Naive thymus-derived CD4-positive, alpha-beta T cell (primary cell): ENCODE measurements at places on chromosomes 2 and 18.

GRCh38 chr2:176555112-176555511 is 285.9 kb downstream of the MTX2 start:
- no peak for DNase-seq

DNA sequence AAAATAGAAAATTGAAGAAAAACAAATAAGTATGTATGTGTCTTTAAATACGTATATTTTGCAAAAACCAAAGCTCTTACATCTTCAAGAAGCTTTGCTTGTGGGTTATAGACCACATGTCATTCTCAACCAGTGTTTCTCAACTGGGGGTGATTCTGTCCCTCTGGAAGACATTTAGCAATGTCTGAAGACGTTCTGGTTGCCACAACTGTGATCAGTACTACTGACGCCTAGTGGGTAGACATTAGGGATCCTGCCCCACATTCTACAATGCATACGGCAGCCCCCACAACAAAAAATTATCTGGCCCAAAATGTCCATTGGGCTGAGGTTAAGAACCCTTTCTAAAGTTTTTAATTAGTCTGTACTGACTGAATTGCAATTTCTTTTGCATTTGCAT is 48.4 kb downstream of the UNC50 start:
- peak; percentile 80 for DNase-seq

GRCh38 chr2:179843541-179843940 is 17.9 kb downstream of the ZNF385B start:
- no peak for DNase-seq

- DNase-seq: no peak
These were observed 83.1 kb downstream of the TPO start for GRCh38 chr2:1496359-1496821.

DNA sequence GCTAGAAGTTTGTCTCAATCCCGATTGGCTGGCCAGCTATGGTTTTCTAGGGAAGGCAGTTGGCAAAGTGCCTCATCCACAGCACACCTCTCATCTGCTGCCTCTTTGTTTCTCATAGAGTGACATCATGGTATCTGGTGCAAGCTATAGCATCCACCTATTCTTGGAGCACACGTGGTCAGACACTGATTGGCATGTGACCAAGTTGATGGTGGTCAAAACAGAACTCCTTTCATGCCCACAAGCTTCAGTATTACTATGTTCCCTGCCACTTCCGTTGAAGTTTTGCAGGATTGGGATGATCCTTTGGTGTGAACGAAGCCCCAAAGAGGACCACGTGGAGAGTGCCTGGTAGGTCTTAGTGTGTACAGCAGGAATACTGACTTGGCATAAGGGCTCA is 28.8 kb downstream of the TTC32 start:
- DNase-seq: no peak

DNA sequence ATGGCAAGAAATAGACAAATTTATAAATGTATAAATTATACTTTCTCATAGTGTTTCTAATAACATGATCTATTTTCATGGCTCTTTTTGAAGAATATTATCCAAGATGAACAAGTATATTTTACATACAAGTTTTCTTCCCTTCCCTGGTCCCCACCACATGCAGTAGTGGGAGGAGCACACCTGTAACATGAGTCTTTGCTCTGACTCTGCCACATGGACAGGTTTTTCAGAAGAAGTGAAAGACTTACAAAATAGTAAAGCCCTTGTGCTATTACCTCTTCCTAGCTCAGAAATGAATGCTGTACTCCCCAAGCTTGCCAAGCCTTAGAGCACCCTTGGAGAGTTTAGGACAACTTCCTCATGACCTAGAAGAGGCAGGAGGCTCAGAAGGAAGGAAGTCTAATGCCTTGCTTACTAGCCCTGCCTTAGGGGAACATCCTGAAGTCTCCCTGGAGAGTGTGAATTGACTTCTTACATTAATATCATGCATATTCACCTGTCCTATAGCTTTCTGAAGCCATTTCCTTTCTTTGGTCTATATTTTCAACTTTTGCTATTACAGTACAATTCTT is 18.4 kb downstream of the MXD1 start:
- no peak for DNase-seq

DNA sequence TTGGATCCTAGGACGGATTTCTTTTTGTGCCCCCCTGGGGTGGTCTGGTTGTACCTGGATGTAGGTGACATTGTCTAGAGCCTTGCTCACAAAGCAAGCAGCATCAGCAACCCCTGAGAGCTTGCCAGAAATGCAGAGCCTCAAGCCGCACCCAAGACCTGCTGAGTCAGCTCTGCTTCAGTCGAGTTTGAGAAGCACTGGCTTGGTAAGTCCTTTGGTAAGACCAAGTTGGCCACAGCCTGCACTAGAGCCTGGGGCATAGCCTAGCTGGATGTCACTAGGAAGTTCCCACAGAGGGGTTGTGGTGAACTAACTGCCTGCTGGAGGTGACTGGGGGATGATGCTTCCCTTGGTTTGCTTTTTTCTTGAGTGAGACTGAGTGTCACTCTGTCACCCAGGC is 6.2 kb downstream of the ABCG5 start:
- no peak for DNase-seq

DNA sequence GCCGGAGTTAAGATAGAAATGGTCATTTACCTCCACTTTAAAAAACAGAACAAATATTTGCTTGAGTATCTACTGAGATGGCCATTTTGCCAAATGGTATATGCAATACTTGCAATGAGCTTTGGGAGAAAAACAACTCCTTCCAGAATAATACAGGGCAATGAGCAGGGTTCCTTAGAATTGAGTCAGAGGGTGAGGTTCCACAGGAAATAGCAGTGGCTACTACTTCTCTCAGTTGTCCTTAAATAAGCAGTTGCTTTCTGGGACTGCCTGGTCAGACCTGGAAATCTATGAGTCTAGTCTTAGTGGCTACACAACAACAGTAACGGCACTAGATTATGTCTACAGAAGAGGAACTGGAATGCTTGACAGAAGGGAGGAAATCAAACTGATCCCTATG is 80.9 kb upstream of the CCDC85A start:
- DNase-seq: no peak

DNA sequence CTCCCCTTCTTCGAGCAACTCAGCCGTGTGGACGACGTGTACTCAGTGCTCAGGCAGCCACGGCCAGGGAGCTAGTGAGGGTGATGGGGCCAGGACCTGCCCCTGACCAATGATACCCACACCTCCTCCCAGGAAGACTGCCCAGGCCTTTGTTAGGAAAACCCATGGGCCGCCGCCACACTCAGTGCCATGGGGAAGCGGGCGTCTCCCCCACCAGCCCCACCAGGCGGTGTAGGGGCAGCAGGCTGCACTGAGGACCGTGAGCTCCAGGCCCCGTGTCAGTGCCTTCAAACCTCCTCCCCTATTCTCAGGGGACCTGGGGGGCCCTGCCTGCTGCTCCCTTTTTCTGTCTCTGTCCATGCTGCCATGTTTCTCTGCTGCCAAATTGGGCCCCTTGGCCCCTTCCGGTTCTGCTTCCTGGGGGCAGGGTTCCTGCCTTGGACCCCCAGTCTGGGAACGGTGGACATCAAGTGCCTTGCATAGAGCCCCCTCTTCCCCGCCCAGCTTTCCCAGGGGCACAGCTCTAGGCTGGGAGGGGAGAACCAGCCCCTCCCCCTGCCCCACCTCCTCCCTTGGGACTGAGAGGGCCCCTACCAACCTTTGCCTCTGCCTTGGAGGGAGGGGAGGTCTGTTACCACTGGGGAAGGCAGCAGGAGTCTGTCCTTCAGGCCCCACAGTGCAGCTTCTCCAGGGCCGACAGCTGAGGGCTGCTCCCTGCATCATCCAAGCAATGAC is 4.8 kb downstream of the CTDSP1 start:
- DNase-seq: no peak

GRCh38 chr2:137168552-137168951 is 403.2 kb downstream of the THSD7B start:
- DNase-seq: no peak

GRCh38 chr2:85830645-85831044 is 58.1 kb downstream of the ST3GAL5 start:
- DNase-seq: no peak

DNA sequence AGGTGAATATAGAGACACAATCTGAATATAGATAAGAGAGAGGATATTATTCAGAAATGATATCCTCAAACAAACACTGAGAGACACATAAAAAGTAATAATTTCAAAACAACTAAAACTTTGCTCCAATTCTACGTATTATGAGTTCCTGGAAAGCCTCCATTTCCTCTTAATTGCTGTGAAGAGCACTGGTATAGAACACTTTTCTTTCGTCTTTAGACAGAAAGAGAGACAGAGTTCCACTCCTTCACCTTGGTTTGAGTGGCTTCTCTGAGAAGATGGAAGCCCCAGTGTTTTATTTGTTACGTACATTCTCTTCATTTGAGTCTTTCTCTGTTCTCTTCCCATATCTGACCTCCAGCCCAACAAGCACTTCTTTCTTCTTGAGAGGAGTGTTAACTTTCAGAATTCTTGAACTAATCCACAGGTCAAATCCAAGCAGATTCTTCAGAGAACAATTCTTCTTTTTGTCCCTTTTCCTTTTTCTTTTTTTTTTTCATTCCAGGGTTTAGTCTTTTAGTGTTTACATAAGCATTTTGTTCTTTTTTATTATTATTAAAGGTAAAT is 6.4 kb upstream of the PIK3C3 start:
- DNase-seq: no peak

- DNase-seq: no peak
These were observed 236.1 kb downstream of the CDH20 start for GRCh38 chr18:61569176-61569892.

DNA sequence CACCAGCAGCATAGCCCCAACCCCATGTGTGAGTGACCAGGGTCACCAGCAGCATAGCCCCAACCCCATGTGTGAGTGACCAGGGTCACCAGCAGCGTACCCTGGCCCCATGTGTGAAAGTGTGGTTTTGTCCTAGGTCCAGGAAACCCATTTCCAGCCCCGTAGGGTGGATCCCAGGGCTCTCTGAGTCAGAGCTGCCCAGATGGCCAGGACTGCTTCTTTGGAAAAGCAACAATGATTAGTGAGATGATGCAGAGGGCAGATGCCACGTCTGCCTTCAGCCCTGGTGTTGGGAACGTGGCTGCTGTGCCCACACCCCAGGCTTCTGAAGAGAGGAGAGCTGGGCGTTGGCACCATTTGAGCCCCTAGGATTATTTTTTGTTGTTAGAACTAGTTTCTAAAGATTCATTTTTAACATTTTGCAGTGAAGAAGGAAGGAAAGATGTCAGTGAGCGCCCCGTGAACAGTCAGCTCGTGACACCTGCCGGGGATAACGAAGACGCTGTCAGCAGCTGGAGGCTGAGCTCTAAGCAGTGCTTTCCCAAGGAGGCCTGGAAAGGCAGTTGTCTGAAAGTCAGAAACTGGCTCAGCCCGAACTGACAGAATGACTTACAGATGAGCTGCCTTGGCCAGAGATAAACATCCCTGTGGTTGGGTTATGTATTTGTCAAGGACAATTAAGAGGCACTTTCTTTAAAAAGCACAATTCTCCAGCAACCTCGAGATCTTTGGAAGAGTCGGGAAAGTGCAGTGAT is 32.1 kb upstream of the KCNG2 start:
- no peak for DNase-seq

GRCh38 chr2:15964936-15965563 is 24.7 kb downstream of the MYCN start:
- DNase-seq: no peak

- no peak for DNase-seq
These were observed 111.8 kb upstream of the STON1 start for GRCh38 chr2:48417856-48418838.

- DNase-seq: no peak
These were observed 34.1 kb downstream of the PTH2R start for GRCh38 chr2:208440716-208441115.

DNA sequence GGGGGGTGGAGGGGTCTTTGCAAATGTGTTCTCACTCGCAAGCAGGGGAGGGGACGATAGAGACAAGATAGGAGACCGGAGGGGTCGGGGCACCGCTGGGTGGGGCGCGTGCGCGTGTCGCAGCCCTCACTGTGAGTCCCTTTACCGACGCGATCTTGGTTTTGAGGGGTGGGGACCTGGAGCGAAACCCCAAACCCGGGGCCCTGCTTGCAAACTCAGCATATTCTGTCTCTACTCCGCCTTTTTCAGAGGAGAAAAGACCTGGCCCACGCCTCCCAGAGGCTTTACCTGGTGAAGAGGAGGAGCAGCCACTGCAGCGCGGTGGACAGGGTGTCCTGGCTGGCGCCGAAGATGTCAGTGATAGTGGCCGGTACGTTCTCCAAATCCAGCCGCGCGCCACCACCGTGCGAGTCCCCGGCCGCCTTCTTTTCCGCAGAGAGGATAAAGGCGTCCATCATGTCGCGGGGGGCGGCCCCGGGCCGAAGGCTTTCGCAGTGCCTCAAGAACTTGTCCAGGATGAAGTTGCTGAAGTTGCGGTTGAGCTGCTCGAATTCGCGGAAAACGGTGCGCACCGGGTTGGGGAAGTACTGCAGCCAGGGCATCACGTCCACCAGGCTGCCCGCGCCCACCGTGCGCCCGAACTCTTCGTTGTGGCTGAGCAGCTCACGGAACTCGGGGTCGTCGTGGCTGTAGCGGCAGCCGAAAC is 1.7 kb downstream of the CYP1B1 start:
- DNase-seq: no peak

GRCh38 chr2:120517751-120518469 is 172.0 kb downstream of the INHBB start:
- no peak for DNase-seq

- no peak for DNase-seq
These were observed 19.0 kb downstream of the DYM start for GRCh38 chr18:49441338-49441938.

- no peak for DNase-seq
These were observed 162.1 kb downstream of the CD8B2 start for GRCh38 chr2:106649306-106649705.

DNA sequence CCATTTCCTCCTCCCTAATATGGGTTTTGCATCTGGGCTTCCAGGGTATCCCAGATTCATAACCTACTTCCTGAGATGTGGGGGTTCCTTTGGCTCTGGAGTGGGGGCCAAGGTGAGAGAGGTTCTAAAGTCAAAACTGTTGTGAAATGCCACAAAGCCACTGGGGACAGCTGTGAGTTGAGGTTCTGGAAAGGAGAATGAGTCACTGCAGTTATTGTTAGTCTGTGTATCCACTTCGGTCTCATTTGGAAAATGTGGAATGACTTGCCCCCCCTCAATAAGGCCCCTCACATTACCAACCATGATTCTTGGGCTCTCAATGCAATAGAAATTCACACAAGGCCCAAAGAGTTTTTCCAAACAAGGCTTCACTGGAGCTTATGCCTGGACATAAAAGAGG is 51.1 kb upstream of the LGALSL start:
- DNase-seq: no peak
